ENCODE measurements at places on chromosomes 4 and X. TPM values are rescaled to one million over a fixed set of nuclear protein-coding genes. Genes with fewer than 3 reads are reported as not detected.

LGI2 gene
- total RNA-seq = not detected

SFRP2 gene
- not detected for total RNA-seq

PPBP gene
- not detected for total RNA-seq

TBC1D19 gene
- 6.1 TPM for total RNA-seq

CXCR3 gene
- not detected for total RNA-seq

CCSER1 gene
- total RNA-seq = 1.8 TPM

CENPVL2 gene
- not detected for total RNA-seq

C1QTNF7 gene
- not detected for total RNA-seq

ZNF711 gene
- 5.2 TPM for total RNA-seq

CLDN22 gene
- not detected for total RNA-seq

MAOA gene
- total RNA-seq = 18.1 TPM

BEX1 gene
- total RNA-seq = 0.46 TPM

SRPX gene
- 104 TPM for total RNA-seq

NBDY gene
- 57.3 TPM for total RNA-seq

TGIF2LX gene
- not detected for total RNA-seq

Measured in endothelial cell of umbilical vein (primary cell).